Kasumi-1 (cell line): ENCODE measurements at places on chromosomes 5 and 9.

DNA sequence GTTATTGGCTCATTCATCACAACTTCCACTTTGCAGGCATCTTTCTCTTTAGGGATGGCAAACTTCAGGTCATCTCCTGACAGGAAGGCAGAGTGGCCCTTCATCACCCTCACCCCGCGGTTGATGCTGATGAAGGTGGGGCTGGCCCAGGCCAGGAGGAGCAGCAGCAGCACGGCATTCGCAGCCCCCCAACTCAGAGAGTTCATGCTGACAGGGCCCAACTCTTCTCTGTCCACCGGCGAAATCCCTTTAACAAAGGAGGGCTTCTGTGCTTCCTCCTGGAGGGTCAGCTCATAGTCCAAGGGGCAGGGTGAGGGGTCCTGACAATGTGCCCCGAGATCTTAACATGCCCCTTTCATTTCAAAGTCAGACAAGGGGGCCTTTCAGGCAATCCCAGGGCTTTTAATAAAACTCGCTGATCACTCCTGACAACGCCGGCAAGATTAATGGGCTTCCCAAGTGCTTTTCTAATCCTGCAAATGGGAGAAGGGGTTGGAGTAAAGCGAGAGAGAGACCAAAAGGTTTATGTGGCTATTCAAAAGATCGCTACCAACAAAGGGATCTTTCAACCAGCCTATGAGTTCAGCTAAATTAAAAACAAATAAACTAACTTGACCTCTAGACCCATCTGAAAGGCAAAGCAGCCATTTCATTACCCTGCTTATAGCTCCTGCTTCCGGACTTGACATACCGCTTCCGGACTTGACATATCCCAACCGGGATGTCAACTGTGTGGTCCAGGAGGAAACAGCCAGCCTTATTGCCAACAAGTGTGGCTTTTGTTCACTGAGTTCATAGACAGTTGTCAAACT, 41.2 kb downstream of the FREM1 start:
- no peak for DNase-seq

GRCh38 chr5:160289721-160290120, 22.6 kb downstream of the CCNJL start:
- no peak for DNase-seq

- DNase-seq: no peak
These were observed 3.2 kb downstream of the COMMD10 start for GRCh38 chr5:116088062-116088461.

DNA sequence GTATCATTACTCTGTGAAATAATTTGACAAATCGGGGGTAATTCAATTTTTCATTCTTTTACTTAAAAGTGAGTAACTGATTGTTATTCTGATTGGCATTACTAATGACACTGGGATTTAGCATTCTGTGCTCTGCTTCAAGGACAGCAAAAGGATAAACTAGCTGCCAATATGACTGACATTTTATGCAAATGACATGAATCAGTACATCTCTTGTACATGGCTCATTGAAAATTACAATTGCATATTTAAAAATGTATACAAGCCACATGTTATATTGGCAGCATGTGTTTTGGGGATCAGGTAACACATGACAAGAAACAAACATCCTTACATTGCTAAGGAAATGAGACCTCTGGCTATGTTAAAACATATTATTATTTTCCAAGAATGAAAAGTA, 79.0 kb downstream of the SMC2 start:
- DNase-seq: no peak

DNA sequence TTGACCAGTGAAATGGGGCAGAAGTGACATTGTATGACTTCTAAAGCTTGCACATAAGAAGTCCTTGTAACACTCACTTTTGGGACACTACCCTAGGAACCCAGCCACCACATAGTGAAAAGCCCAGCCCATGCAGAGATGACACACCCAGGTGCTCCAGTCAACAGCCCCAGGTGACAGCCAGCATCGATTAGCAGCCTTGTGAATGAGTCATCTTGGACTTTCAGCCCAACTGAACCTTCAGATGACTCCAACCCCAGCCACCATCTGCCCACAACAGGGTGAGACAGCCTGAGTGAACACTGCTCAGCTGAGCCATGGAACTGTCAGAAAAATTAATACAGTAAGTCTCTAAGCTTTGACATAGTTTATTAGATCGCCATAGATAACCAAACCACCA, 458.6 kb downstream of the ZSWIM6 start:
- DNase-seq: no peak

DNA sequence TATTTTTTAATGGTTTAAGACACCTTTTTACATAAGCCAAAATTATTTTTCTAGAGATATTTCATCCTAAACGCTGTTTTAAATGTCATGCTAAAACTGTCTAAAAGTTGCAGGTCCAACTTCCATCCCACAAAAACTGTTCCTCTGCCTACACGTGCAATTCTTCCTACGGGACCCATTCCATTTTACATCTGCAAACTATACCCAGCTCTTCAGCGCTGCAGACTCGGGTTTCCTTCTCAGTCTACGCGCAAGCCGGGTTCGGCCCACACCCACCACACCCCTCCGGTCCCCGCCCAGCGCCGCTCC, 8.7 kb downstream of the RANBP6 start:
- peak; percentile 68 for DNase-seq

DNA sequence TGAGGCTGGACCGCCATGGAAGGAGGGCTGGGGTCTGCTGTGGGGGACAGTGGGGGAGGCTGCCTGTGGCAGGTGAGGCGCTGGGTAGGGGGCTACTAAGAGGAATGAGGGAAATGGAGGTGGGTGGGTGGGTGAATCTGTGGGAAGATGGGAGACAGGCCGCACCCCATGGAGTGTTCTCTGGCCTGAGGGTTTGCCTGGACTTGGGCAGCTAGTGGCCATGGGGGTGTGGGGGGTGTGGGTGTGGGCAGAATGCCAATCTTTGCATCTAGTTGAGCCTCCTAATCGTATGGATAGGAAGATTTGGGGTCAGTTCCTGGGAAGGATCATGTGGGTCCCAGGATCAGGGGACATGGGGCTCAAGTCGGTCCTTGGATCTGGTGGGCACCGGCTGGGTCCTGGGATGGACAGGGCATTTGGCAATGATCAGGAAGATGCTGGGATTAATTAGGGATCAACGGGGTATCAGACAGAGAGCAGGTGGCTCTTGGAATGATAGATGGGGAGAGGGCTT, 518 bp downstream of the ZDHHC12 start:
- DNase-seq: no peak

GRCh38 chr9:21862871-21863270, 60.4 kb downstream of the MTAP start:
- no peak for DNase-seq

- DNase-seq: no peak
These were observed 10.4 kb upstream of the CEL start for GRCh38 chr9:133051281-133051900.

- peak; percentile 56 for DNase-seq
These were observed 48.1 kb downstream of the POC5 start for GRCh38 chr5:75668977-75669689.

- DNase-seq: no peak
These were observed 15.6 kb upstream of the CD74 start for GRCh38 chr5:150428106-150428876.

DNA sequence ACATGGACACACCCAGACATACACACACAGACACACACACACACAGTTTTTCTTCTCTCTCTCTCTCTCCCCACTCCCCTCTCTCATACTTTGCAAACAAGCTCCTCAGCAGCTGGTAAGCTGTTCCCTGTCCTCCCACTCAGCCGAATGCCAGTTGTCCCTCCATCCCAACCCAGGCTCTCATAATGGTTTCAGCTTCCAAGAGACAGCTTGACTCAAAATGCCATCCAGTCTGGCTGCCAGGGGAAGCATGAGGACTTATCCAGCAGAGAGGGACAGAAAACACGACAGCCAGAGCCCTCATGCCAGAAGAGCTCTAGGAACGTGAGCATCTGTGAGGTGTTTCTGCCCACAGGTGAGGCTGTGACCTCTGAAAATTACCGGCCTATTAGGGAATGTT, 112.6 kb upstream of the SPDL1 start:
- DNase-seq: no peak

GRCh38 chr9:21252721-21253547, 13.1 kb upstream of the IFNA14 start:
- DNase-seq: peak; percentile 67

DNA sequence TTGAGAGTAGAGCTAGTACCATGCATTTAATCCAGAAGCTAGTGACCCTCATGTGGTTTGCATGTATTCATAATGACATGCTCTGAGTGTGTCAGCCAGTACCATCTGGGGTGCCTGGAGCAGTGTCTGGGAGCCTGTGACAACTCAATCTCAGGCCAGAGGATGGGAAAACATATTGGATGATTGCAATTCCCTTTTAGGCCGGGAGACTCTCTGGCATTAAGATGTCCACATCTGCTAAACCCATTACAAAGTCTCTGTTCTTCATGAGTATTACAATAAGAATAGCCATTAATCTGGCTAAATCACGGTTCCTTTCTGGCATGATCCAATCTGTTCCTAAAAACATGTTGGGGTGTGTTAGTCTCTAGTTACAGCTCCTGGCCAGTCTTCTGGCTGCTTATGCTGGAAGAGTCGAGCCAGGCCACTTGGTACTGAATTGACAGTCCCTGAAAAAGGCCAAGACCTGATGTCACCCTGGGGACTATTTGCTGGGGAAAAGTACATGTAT, 475.7 kb downstream of the ENC1 start:
- no peak for DNase-seq

- DNase-seq: no peak
These were observed 10.8 kb downstream of the SH3PXD2B start for GRCh38 chr5:172443441-172444109.

DNA sequence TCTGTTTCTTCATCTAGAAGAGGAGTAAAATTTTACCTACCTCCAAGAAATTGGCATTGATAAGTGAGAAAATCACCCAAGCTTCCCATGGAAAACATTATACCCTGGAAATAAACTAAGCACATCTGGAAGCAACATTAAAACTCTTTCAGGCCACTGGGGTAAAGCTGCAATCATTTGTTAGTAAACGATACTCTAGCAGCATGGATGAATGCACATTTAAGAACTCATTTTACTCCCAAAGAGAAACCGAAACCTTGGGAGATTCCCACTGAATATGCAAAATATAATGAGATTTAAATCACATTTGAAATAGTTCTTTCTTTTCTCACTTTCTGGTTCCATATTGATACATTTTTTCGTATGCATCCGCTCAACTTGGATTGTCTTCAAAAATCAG, 467.5 kb downstream of the EFNA5 start:
- DNase-seq: no peak

DNA sequence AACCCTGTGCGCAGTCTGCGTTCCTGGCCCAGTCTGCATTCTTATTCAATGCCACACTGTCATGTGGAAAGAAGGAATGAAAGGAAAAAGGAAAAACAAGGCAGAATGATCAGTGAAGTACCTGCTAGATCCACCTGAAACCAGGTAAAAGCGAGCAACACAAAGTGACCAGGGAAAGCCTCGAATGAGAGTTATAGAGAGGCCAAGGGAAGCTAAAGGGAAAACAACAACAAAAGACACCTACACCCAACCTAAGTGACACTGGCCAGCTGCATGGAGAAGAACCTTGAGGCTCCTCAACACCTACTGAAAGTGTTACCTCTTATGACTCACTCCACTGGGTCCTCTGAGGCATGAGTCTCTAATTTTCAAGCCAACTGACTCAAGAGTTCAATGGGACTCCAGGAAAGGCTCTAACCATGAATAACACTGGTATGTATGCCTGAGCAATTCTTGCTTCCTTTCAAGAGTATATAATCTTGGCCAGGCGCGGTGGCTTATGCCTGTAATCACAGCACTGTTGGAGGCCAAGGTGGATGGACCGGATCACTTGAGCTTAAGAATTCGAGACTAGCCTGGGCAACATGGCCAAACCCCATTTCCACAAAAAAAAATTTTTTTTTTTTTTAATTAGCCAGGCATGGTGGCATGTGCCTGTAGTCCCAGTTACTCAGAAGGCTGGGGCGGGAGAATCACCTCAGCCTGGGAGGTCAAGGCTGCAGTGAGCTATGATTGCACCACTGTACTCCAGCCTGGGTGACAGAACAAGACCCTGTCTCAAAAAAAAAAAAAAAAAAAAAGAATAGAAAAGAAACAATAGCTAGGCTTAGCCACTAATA, 29.0 kb downstream of the MTMR12 start:
- no peak for DNase-seq

GRCh38 chr9:91740701-91741100, 209.3 kb downstream of the ROR2 start:
- DNase-seq: no peak

DNA sequence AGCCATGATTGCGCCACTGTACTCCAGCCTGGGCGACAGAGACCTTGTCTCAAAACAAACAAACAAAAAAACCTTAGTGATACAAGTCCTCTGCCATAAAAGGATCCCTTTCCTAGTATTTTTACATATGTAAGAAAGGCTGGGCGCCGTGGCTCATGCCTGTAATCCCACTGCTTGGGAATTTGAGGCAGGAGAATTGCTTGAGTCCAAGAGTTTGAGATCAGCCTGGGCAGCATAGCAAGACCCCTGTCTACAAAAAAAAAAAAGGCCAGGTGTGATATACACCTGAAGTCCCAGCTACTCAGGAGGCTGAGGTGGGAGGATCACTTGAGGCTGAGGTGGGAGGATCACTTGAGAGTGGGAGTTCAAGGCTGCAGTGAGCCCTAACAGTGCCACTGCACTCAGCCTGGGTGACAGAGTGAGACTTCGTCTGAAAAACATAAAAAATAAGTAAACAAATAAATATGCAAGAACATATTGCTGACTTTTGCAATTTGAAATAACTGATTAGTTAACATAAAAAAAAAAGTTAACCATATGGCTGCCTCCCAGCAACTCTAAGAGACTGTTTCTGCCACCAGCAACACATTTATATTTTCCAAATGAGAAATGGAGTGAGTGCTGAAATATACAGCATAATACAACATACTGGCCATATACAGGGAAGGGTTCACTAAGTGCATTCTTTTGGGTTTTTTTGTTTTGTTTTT, 6.9 kb downstream of the ZNF367 start:
- DNase-seq: no peak

DNA sequence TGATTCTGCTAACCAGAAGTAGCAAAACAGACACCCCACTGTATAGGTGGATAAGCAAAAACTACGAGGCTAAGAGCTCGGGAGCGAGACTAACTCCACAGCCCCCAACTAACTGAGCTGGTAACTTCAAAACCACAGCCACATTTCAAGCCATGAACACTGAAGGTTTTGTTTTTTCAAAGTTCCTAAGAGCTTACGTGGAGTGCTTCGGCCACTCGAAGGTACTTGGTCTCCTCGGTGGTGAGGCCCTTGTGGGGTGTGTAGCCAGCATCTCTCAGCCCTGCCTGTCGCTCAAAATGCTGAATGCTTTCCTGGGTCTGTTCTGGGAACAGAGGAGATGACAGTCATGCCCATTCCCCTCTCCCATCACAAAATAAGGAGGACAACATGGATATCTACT, 11.1 kb downstream of the KIAA1191 start:
- DNase-seq: no peak

- DNase-seq: no peak
These were observed 89.5 kb downstream of the EGFLAM start for GRCh38 chr5:38347896-38348295.
